ENCODE measurements at places on chromosomes 7 and 10. TPM values are rescaled to one million over a fixed set of nuclear protein-coding genes. Genes with fewer than 3 reads are reported as not detected.

The UCN3 gene
- polyA plus RNA-seq = 2.9 TPM

The GRM3 gene
- 0.18 TPM for polyA plus RNA-seq

The NODAL gene
- 0.38 TPM for polyA plus RNA-seq

The VENTX gene
- polyA plus RNA-seq = 0.17 TPM

The PNLIPRP3 gene
- polyA plus RNA-seq = not detected

The ARHGEF35 gene
- 22.3 TPM for polyA plus RNA-seq

The SPDYE2 gene
- 1.1 TPM for polyA plus RNA-seq

The MRC1 gene
- 11.6 TPM for polyA plus RNA-seq

The DENND2A gene
- 40.4 TPM for polyA plus RNA-seq

The CDC123 gene
- 140 TPM for polyA plus RNA-seq

The TRPV6 gene
- 10.4 TPM for polyA plus RNA-seq

All from right renal cortex interstitium (tissue), 3 donors.